ENCODE measurements at places on chromosomes 3 and 15. TPM values are rescaled to one million over a fixed set of nuclear protein-coding genes. Genes with fewer than 3 reads are reported as not detected.

The VPS13C gene
- 31.1 TPM for total RNA-seq

The PPP1R14D gene
- total RNA-seq = not detected

The APEH gene
- 60.9 TPM for total RNA-seq

The CDAN1 gene
- total RNA-seq = 8.2 TPM

The SPTBN5 gene
- 0.06 TPM for total RNA-seq

The STXBP5L gene
- not detected for total RNA-seq

The USP3 gene
- 25.0 TPM for total RNA-seq

The KBTBD13 gene
- total RNA-seq = not detected

The NUSAP1 gene
- 7.4 TPM for total RNA-seq

The SOX14 gene
- not detected for total RNA-seq

The ERC2 gene
- total RNA-seq = not detected

The KNG1 gene
- 1,193 TPM for total RNA-seq

The GOLGA8S gene
- total RNA-seq = not detected

DNA sequence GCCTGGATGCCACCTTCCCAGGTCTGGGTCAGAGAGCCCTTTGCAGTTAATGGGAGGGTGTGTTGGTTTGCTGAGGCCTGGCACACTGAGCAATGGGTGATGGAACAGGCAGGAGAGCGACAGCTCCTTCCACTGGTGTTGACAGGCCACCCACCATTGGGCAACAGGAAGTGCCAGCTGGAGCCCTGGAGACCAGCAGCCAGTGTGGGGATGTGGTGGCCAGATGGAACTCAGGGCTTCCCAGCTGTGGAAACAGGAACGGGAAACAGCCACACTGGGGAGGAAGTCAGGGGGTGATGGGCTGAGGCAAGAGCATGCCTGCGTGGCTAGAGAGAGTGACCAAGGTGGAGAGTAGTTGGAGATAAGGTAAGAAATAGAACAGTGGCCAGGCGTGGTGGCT lies 9.3 kb downstream of the PSTPIP1 start:
- DNase-seq = no peak

- no peak for DNase-seq
These were observed 91.1 kb upstream of the TNIK start for GRCh38 chr3:171551296-171551695.

DNA sequence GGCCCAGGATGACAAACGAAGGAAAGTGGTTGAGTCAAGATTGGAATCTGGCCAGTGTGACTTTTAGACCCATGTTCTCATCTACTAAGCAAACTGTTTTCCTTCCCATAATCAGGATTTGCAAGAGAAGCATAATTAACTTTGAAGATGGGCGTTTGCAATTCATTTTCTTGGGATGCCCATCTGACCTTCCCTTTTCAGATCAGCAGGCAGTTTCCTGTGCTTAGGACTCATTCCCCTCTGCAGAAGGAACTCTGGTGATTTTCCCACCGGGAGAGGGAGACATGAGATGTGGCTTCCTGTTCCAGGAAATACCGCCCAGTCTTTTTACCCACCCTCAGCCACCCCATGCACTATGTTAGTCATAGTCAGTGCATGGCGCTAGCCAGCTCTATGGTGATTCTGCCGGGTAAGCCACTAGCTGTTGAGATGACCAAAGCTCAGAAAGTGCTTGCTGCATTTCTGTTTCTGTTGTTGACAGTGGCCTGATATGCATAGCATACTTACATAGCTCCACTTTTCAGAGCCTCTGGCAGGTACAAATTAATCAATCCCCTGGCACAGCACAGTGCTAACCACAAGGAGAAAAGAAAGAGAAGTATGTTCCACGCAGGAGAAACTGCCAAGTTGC lies 129.4 kb downstream of the VGLL4 start:
- no peak for DNase-seq

DNA sequence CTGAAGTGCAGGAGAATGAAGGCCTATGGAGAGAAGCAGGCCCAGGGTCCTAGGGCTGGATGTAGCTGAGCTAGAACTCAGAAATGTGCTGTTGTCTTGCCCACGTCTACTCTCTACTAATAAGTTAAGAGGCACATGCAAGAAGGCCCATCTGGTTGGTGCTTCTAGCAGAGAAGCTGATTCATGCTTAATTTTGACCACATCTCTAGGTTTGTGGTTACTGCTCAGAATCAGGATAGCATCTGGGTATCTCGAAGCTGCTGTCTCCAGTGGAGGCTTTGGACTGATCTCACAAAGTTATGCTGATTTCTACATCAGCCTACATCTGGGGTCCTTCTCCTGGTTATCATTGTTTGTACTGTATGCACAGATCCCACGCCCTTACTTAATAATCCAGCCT lies 87.3 kb downstream of the CACNA1D start:
- DNase-seq = no peak

DNA sequence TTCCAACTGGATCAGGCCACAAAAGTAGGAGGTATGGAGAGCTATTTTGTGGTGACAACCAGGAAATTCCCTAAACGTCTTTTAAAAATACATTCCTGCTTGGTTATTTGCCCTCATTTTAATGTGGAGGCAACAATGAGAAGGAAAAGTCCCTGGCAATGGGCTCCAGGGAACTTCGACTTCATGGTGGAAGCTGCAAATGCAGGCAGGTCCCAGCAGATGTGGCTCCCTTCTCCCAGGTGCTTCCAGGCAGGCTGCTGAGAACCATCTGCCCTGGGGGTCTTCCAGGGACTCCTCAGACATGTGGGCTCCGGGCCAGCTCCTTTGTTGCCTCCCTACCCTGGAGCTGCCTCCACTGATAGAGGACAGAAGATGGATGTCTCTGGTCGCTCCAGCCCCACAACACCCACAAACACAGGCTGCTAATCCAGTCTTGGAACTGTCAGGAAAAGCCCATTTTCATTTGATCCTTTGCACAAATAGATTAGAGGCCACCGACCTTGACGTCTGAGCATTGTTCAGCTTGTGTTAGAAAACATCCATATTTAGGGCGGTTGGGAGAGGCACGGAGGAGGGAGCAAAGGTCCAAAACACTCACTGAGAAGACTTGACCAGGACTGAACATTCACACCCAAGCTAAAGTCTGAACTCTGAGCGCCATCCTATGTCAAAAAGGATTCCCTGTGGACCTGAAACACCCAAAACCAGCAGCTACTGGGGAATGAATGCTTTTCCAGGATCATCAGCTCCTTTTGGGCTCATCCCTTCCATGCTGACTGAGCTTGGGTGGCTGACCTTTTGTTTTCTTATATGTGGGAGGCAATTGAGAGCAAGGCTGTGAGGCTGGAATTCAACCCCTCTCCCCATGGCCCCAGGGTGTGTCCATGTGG lies 30.2 kb upstream of the SLCO2A1 start:
- no peak for DNase-seq

DNA sequence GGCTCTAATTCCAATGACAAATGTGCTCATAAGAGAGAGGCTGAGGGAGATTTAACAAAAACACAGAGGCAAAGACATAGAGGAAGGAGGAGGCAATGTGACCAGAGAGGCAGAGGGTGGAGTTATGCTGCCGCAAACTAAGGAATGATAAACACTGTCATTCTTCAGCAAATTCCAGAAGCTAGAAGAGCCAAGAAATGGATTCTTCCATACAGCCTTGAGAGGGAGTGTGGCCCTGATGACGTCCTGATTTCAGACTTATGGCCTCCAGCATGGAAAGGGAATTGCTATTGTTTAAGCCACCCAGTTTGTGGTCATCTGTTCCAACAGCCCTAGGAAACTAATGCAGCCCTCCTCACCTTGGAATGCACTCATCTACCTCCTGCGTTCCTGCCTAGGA lies 30.5 kb downstream of the CD47 start:
- DNase-seq = no peak

DNA sequence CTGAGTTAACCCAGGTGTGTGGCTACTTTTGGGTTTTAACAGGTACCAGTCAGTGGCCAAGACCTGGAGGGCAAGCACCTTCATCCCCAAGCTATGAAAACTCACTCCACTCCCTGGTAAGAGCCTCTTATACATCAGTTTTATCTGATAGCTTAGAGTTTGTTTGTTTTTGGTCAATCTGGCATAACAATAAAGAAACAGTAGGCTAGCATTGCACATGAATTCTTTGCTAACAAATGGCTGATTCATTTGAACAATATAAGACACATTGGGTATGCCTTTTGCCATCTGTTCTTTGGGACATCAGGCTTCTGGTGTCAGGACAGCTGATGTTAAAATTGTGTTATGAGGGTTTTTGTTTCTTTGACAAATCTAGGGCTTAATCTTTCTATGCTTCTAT lies 125.0 kb upstream of the CGNL1 start:
- no peak for DNase-seq

GRCh38 chr3:122092460-122093165 lies 37.5 kb downstream of the CD86 start:
- peak; percentile 46 for DNase-seq

- DNase-seq = peak; percentile 71
These were observed 9.5 kb downstream of the RPS17 start for GRCh38 chr15:82530606-82531379.

DNA sequence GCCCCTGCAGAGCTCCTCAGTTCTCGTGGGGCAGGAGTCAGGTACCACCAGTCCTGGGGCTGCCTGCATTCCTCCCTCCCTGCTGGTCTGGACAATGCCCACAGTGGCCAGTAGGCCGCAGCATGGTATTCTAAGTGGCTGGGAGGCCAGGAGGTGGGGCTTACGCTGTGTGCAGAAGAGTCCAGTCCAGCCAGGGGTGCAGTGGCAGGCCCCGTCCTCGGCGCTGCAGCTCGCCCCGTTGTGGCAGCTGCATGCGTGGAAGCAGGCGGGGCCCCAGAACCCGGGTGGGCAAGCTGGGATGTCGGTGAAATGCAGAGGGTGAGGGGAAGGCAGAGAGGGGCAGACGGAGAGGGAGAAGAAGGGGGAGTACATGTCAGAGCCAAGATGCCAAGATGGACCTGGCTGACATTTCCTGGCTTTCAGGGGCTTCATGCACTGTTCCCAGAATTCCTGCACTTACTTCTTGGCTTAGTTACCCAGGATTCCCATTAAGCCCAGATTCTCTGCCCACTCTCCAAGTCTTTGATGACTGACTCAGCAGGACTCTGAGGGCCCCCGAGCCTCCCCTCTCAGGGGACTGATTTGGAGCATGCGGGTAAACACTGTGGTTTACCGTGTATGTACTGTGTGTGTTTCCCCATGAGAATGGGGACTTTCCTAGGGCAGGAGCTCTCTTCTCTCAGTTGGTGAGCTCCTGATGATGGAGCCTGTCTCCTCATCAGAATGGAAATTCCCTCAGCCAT lies 47.5 kb downstream of the RAB11A start:
- peak; percentile 55 for DNase-seq

- no peak for DNase-seq
These were observed 44.4 kb downstream of the STARD9 start for GRCh38 chr15:42619656-42620371.

- DNase-seq = no peak
These were observed 326.8 kb downstream of the TUSC7 start for GRCh38 chr3:117036259-117036799.

DNA sequence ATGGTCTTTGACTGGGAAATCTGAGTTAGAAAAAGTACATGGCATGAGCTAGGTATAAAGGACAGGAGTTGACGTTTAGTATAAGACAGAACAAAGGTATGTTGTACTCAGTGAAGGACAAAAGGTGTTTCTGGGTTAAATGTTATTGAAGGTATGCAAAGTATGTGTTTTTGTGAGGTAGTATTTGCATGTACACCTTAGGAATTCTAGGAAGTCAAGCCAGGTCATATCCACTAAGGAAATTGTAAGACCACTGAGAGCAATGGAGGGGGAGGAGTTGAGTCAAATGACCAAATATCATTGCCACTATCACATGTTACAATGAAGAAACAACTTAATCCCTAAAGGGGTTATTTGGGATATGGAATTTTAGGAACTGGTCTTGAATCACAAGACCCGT lies 24.4 kb upstream of the TGFBR2 start:
- no peak for DNase-seq

- DNase-seq = no peak
These were observed 11.1 kb downstream of the RUVBL1 start for GRCh38 chr3:128112357-128112968.

- DNase-seq = no peak
These were observed 55.1 kb upstream of the FILIP1L start for GRCh38 chr3:100169201-100169920.

- no peak for DNase-seq
These were observed 30.0 kb upstream of the NR2E3 start for GRCh38 chr15:71780115-71780976.

GRCh38 chr3:189108067-189108466 lies 63.7 kb upstream of the TPRG1 start:
- no peak for DNase-seq

DNA sequence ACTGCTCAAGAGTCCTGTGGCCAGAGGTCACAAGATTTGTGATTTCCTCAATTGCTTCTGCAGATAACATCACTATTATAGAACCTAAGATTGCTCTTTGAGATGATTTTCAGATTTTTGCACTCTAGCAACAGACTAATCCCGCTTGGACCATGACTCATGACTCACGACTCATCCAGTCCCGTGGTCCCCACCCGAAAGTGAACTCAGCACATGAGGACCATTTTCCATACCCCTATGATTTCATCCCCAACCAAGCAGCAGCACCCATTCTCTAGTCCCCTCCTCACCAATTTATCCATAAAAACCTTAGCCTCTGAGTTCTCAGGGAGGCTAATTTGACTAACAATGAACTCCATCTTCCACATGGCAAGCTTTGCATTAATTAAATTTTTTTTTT lies 106.3 kb upstream of the ALCAM start:
- no peak for DNase-seq

DNA sequence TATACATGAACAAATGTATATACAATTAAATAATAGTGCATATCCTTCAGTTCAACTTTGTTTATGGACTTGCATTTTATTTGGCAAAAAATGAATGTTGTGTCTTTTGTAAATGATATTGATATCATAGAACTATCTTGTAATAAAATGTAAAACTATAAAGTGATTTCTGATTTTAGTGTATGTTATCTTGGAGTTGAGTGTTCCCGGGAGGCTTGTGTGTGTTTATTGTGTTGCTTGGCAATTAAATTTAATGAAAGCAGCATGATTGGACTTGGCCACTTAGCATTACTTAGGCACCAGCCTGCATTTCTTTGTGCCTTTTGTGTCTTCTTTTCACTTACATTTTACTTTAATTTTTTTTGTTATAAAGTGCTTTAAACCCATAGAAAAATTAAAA lies 10.6 kb downstream of the ARHGEF26 start:
- DNase-seq = no peak

DNA sequence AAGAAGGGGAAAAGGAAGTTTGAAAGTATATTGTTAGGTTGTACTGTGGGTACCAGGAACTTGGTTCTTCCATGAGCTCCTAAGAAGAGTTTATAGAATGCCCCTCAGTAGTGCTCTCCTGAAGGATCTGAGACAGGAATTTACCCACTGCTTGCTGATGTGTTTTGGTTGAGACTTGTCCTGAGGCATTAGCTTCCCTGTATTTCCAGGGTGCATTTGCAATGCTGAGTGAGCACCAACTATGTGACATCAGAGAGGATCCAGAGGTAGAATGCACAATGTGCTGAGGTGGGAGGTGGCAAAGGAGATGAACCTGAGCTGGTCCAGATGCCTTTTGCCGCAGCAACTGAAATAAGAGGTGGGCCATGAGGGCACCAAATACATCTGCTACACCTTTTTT lies 64.3 kb upstream of the LRRC3B start:
- no peak for DNase-seq

DNA sequence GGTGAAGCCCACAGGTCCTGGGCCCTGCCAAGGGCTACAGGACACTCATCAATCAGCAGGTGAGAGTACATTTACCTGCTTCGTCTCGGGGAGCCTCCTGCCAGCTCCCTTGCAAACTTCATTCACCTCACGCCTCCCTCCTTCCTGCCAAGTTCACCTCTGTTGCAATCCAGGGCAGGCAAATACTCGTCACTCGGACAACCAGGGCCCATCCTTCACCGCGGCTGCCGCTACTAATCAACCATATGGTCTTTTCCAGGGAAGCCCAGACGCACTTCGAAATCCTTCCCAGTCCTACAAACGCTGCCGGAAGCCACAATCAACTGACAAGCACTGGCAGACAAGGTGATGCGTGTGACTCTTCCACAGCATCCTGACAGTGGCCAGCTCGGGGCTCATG lies 200.7 kb upstream of the NSMCE3 start:
- DNase-seq = peak; percentile 84
